ENCODE measurements at places on chromosomes 4 and X.

- no peak for DNase-seq
Observed at GRCh38 chrX:45935408-45935807, 609.8 kb downstream of the ZNF674 start.

DNA sequence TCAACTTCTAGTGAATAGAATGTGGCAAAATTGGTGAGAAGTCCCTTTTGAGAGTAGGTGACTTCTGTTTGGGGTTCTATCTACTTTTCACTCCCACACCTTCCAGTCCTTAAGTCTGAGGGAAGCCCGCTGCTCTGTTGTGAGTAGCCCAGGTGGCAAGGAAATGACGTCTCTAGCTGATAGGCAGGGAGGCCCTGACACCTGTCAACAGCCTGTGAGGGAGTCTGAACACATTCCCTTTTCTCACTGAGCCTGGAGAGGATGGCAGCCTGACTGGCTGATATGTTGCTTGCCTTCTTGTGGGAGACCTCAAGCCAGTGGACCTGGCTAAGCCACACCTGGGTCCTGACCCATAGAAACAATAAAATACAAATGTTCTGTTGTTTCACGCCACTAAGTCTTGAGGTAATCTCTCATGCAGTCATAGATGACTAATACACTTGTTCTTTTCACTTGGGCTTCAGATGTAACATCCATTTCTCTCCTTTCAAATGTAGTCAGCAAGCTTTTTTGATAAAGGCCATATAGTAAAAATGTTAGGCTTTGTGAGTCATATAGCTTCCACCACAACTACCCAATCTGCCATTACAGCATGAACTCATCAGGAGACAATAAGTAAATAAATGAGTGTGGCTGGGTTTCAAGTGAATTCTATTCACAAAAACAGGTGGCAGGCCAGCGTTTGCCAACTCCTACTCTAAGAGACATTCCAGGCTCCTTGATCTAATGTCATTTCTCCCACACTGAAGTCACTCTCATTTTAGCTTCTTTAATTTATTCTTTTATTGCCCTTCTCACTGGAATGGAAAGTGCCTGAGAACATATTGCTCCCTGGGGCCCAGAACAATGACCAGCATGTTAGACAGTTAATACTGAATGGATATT is 265.1 kb upstream of the MAD2L1 start:
- DNase-seq = no peak

- DNase-seq = no peak
Observed at GRCh38 chr4:172838111-172838510, 330.5 kb upstream of the GALNT7 start.

DNA sequence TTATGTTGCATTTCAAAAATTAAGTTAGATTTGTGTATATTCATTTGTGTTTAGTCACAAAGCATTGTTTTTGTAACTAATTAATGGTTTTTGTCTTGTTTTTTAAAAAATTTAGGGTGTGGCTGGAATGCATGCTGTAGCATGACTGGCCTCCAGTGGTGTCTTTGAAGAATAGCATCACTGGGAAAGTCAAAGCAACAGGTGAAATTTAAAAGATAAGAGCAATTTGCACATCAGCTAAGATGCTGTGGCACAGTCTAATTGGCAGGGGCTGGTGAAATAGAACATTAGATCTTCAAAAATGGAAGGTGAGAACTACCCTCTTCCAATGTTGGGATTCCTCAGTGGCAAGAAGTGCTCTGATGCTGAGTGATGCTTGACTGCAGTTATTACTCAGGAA is 45.3 kb downstream of the ANK2 start:
- no peak for DNase-seq

GRCh38 chrX:132669142-132669541 is 180.3 kb upstream of the MBNL3 start:
- DNase-seq = no peak

DNA sequence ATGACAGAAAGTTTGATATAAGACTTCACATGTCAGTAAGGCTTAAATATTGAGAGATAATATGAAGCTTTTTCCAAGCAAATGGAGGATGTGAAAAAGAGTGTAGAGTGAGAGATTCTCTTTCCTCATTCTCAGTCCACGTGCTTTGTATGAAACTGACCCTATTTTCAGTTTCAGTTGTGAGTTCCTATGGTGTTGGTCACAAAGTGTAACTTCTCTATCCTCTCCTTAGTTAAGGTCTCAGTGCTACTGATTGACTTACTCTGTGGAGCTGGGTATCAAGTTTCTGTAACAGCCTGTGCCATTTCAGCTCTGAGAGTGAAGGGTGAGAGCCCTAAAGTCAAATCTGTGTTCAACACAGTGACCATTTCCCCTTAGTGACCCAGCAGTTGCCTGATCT is 277.2 kb downstream of the EPHA5 start:
- no peak for DNase-seq

GRCh38 chr4:152577708-152578396 is 42.0 kb upstream of the FBXW7 start:
- no peak for DNase-seq

- DNase-seq = no peak
Observed at GRCh38 chrX:110755061-110755460, 40.6 kb downstream of the CHRDL1 start.

All from HS-5 (cell line).